ENCODE measurements at places on chromosomes 13 and 19.

- H3K27ac ChIP-seq: no peak overlapping the region
- DNase-seq: no peak
- no peaks in the 10 kb centered on the region for H3K27me3 ChIP-seq
- H3K36me3 ChIP-seq: no peaks in the 10 kb centered on the region
- H3K4me1 ChIP-seq: no peaks in the 10 kb centered on the region
- H3K4me3 ChIP-seq: no peak overlapping the region
Observed at GRCh38 chr19:8666814-8667405, 31.7 kb downstream of the ACTL9 start.

DNA sequence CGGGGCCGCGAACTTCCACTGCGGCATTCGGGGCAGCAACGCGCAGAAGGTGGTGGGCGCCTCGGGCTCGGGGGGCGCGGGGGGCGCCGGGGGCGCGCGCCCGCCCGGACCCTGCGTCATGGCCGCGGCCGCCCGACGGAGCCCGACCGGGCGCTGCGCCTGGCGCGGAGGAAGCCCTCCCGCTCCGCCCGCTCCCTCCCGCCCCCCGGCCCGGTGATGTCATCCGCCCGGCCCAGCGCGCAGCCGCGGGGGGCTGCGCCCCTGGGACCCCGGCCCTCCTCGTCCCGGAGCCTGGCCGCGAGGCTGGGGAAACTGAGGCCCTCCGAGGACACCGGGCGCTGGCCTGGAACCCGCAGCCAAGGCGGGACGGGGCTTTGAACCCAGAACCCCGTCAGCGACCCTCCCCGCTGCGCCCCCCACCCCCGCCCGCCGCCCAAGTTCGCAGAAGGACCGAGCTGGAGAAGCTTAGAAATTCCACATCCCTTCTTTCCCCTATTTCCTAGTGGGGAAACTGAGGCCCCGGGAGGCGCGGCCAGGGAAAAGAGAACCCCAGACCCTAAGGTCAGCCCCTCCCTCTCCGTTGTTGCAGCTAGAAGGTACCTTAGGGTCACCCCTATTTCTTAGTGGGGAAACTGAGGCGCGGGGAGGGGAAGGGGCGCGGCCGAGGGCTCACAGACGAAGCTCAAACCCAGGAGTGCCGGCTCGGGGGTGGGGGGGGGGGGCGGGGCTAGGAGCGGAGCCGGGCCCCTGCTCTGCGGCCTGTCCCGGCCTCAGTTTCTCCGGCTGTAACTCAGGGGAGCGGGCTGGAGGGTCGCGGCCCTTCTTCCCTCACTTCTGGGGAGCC is at the start of gene SHC2:
Gene SHC2, minus strand, starts transcription at position 157 of the 844 bp plus-strand sequence. Its CDS starts 37 bp downstream, at position 120.
- H3K4me1 ChIP-seq: no peaks in the 10 kb centered on the region
- peaks cover 3% of the 10 kb centered on the region for H3K27me3 ChIP-seq
- no peaks in the 10 kb centered on the region for H3K36me3 ChIP-seq
- no peak within 1 kb of the TSS for H3K27ac ChIP-seq
- DNase-seq: no peak

DNA sequence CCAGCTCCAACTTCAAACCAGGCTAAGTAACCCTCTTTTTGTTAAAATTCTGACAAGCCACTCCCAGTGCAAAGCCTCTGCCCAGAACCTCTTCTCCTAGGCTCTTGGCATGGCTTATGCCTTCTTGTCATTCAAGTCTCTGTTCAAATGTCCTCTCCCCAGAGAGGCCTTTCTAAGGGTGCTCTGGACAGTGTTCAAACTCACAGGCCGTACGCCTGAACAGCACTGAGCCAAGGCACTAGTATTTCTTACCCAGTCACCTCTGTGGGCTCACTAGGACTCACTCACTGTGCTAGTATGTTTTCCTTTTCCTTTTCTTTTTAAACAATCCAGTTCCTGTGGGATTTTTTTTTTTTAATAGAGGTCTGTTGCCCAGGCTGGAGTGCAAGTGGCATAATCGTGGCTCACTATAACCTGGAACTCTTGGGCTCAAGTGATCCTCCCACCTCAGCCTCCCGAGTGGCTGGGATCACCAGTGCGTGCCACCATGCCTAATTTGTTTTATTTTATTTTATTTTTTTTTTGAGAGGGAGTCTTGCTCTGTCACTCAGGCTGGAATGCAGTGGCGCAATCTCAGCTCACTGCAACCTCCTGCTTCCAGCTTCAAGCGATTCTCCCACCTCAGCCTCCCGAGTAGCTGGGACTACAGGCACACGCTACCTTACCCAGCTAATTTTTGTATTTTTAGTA is 2.3 kb upstream of the ASF1B start:
- H3K27me3 ChIP-seq: no peaks in the 10 kb centered on the region
- H3K4me1 ChIP-seq: peaks cover 3% of the 10 kb centered on the region
- H3K4me3 ChIP-seq: no peak overlapping the region
- no peak overlapping the region for H3K27ac ChIP-seq

DNA sequence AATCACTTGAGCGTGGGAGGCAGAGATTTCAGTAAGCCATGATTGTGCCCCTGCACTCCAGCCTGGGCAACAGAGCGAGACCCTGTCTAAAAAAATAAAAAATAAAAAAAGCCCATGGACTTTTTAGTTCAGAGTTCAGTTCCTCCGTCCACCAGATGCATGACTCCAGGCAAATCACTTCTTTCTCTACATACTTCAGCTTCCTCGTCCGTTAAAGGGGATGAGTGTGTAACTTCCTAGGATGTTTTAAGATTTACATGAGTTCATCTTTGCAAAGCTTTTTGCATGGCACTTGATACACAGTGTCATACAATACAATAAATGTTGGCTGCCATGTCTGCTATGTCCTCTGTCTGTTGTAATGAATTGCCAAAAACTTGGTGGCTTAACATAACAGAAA is 10.0 kb upstream of the FFAR2 start:
- H3K27me3 ChIP-seq: no peaks in the 10 kb centered on the region
- H3K27ac ChIP-seq: no peak overlapping the region
- DNase-seq: no peak
- peaks cover 4% of the 10 kb centered on the region for H3K4me1 ChIP-seq

- H3K27me3 ChIP-seq: no peaks in the 10 kb centered on the region
- no peak overlapping the region for H3K4me3 ChIP-seq
- no peaks in the 10 kb centered on the region for H3K36me3 ChIP-seq
- H3K27ac ChIP-seq: no peak overlapping the region
- peaks cover 2% of the 10 kb centered on the region for H3K4me1 ChIP-seq
- DNase-seq: no peak
Observed at GRCh38 chr13:30880856-30881155, 25.3 kb upstream of the MEDAG start.

DNA sequence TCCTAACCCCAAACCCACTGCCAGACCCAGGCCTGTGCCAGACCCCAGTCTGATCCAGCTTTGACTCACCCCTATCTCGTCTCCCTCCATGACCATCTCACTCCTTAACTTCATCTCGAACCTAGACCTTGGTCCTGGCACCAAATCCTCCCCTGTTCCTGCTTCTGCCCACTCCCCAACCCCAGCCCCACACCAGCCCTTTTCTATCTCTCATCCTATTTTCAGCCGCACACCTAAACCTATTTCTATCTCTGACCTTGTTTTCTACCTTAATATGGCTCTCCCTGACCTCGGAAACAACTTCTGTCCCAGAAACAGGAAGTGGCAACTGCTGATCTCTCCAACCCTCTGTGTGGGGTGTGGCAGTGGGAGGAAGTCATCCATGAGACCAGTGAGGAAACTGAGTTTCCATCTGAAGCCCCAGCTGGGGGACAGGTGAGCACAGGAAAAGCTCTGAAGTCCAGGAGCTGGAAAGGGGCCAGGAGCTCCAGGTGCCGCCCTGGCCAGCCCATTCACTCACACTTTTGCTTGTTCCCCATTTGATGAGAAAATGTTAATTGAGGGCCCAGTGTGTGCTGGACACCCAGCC is 13.7 kb downstream of the PTH2 start:
- peaks cover 4% of the 10 kb centered on the region for H3K4me1 ChIP-seq
- H3K27me3 ChIP-seq: no peaks in the 10 kb centered on the region
- no peak overlapping the region for H3K4me3 ChIP-seq

- no peak overlapping the region for H3K27ac ChIP-seq
- no peaks in the 10 kb centered on the region for H3K4me1 ChIP-seq
- H3K27me3 ChIP-seq: no peaks in the 10 kb centered on the region
- no peak for DNase-seq
- H3K4me3 ChIP-seq: no peak overlapping the region
Observed at GRCh38 chr13:67119481-67119894, 110.6 kb downstream of the PCDH9 start.

DNA sequence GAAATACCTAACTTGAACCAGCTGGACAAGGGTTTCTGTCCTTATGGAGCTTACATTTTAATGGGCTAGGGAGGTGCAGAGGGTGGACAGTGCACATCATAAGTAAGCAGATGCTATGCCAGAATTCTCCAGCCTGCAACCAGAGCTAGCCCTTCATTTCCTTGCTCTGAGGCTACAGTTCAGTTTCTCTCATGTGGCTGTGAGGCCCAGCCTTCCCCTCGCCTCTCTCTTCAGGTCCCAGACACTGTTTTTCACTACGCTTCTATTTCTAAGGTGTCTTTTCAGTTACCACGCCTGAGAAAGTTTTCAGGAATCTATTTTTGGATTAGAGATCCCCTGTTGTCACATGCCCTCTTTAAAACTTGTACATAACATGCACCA is 141.9 kb downstream of the PCCA start:
- no peak for DNase-seq
- no peak overlapping the region for H3K27ac ChIP-seq
- no peaks in the 10 kb centered on the region for H3K27me3 ChIP-seq
- H3K36me3 ChIP-seq: no peaks in the 10 kb centered on the region
- H3K4me1 ChIP-seq: peaks cover 3% of the 10 kb centered on the region

GRCh38 chr19:21765151-21765550 is 2.2 kb downstream of the ZNF100 start:
- H3K36me3 ChIP-seq: peaks cover 2% of the 10 kb centered on the region
- no peak overlapping the region for H3K4me3 ChIP-seq
- H3K4me1 ChIP-seq: no peaks in the 10 kb centered on the region
- DNase-seq: peak; percentile 7

- no peaks in the 10 kb centered on the region for H3K27me3 ChIP-seq
- H3K27ac ChIP-seq: no peak overlapping the region
- no peak for DNase-seq
- no peaks in the 10 kb centered on the region for H3K4me1 ChIP-seq
- H3K4me3 ChIP-seq: no peak overlapping the region
Observed at GRCh38 chr13:49559006-49559405, 26.4 kb downstream of the RCBTB1 start.

- DNase-seq: no peak
- no peak overlapping the region for H3K27ac ChIP-seq
- H3K27me3 ChIP-seq: no peaks in the 10 kb centered on the region
- no peaks in the 10 kb centered on the region for H3K36me3 ChIP-seq
- no peaks in the 10 kb centered on the region for H3K4me1 ChIP-seq
Observed at GRCh38 chr19:29122185-29122584, 90.8 kb downstream of the UQCRFS1 start.

DNA sequence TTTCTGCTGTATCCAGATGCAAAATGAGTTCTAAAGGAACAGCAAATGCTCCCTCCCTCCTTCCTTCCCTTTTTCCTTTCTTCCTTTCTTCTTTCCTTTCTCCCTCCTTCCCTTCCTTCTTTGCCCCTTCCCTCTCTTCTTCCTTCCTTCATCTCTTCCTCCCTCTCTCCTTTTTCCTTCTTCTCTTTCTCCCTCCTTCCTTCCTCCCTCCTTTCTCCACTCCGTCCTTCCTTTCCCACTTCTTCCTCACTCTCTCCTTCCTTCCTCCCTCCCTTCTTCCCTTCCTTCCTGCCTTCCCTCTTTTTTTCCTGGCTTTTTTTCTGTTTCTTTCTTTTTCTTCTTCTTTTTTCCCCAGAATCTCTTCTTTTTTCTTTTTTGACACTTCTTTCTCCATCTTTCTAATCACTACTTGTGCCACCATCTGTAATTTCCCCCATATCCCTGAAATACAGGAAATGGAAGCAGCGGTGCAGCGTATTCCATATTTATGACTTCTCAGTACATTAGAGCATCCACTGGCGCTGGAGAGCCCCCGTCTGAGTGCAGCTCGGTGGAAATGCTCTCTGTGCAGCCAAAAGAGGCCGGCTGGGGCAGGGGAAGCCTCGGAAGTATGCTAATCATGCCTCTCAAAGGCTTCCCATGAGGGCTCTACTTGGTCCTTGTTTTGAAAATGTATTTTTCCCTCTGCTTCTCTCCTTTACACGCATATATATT is 275.6 kb downstream of the TSHZ3 start:
- no peaks in the 10 kb centered on the region for H3K27me3 ChIP-seq
- peaks cover 1% of the 10 kb centered on the region for H3K4me1 ChIP-seq
- no peak overlapping the region for H3K4me3 ChIP-seq
- DNase-seq: no peak
- no peaks in the 10 kb centered on the region for H3K36me3 ChIP-seq

GRCh38 chr19:49331616-49332055 is 3.6 kb upstream of the CD37 start:
- no peak overlapping the region for H3K4me3 ChIP-seq
- H3K27ac ChIP-seq: no peak overlapping the region
- H3K36me3 ChIP-seq: no peaks in the 10 kb centered on the region
- peak; percentile 82 for DNase-seq
- H3K4me1 ChIP-seq: no peaks in the 10 kb centered on the region
- H3K27me3 ChIP-seq: no peaks in the 10 kb centered on the region

DNA sequence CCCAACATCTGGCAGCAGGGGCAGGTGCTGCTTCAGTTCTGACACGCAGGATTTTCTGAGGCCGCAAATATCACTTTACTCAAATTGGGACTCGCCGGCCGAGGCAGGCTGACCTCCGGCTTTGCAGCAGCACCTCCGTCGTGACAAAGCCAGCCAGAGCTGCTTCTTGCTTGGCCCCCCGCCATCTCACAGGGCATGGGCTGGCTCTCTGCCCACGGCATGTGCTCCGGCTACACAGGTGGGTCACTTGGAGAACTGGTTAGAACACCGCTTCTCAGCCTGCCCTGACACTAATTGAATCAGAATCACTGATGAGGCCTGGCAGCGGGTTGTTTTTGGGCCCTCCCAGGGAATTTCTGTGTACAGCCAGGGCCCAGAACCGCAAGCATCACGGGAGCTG is 112.3 kb downstream of the SLC7A1 start:
- H3K36me3 ChIP-seq: no peaks in the 10 kb centered on the region
- no peak for DNase-seq
- H3K27ac ChIP-seq: no peak overlapping the region
- no peak overlapping the region for H3K4me3 ChIP-seq
- H3K27me3 ChIP-seq: no peaks in the 10 kb centered on the region

DNA sequence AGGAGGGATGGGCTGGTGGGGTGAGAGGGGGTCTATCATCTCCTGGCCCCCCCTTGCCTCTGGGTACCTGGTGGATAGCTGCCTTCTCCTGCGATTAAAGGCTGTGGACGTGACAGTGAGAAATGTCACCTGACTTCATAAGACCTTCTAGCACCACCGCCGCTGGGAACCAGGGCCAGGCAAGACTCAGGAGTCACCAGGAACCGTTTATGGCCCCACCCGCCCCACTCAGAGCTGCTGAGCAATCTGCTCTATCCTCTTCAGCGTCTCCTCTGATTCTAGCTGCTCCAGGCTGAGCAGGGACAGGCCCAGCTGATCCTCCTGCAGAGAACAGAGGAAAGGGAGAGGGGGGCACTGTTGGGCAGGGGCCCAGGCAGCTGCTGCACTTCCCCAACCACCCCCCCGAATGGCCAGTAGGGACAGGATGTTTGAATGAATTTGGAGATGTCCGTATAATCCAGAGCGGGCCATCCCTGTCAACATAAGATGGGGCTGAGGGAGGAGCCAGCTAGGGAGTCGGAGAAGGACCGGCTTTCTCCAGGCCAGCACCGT is 10.9 kb downstream of the KLC3 start:
- H3K4me3 ChIP-seq: no peak overlapping the region
- H3K27me3 ChIP-seq: no peaks in the 10 kb centered on the region
- H3K4me1 ChIP-seq: no peaks in the 10 kb centered on the region
- H3K36me3 ChIP-seq: peaks cover 10% of the 10 kb centered on the region

- DNase-seq: no peak
- H3K4me1 ChIP-seq: no peaks in the 10 kb centered on the region
- H3K27me3 ChIP-seq: no peaks in the 10 kb centered on the region
- peaks cover 2% of the 10 kb centered on the region for H3K36me3 ChIP-seq
Observed at GRCh38 chr19:16423891-16424290, 47.9 kb downstream of the EPS15L1 start.

Measured in mesendoderm (in vitro differentiated cells).